ENCODE measurements at places on chromosomes 1 and 21.

- DNase-seq: no peak
- no peak overlapping the region for H3K4me3 ChIP-seq
- H3K27me3 ChIP-seq: no peaks in the 10 kb centered on the region
- no peaks in the 10 kb centered on the region for H3K36me3 ChIP-seq
- peaks cover 1% of the 10 kb centered on the region for H3K4me1 ChIP-seq
Observed at GRCh38 chr1:65168867-65169266, 20.9 kb downstream of the AK4 start.

- DNase-seq: no peak
- H3K27me3 ChIP-seq: no peaks in the 10 kb centered on the region
- H3K4me1 ChIP-seq: peaks cover 7% of the 10 kb centered on the region
- no peak overlapping the region for H3K27ac ChIP-seq
Observed at GRCh38 chr1:221430152-221430960, 311.5 kb downstream of the DUSP10 start.

GRCh38 chr1:202802034-202802433 lies 6.2 kb downstream of the KDM5B start:
- H3K36me3 ChIP-seq: peaks cover 19% of the 10 kb centered on the region
- no peaks in the 10 kb centered on the region for H3K27me3 ChIP-seq
- no peak for DNase-seq

DNA sequence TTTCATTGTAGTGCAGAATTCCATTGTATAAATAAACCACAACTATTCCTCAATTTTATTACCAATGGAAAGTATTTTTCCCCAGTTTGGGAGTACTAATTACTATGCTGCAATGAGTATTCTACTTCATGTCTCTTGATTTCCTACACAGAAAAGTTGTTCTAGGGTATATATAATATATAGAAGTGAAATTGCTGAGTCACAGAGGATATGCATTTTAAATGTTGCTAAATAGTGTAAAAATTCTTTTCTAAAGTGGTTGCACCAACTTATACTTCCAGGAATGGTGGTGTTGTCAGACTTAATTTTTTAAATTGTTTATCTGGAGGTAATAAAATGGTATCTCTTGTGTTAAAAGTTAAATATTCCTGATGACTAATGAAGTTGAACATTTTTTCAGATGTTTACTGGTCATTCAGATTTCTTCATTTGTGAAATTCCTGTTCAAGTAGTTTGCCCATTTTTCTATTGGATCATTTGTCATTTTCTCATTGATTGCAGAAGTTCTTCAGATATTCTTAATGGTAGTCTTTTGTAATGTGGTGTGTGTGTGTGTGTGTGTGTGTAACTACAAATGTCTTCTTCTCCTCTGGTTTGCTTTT lies 19.1 kb upstream of the MYOG start:
- DNase-seq: no peak
- H3K36me3 ChIP-seq: no peaks in the 10 kb centered on the region
- H3K27ac ChIP-seq: no peak overlapping the region

GRCh38 chr1:24303600-24303999 lies 15.6 kb upstream of the GRHL3 start:
- no peaks in the 10 kb centered on the region for H3K36me3 ChIP-seq
- no peaks in the 10 kb centered on the region for H3K4me1 ChIP-seq
- H3K27me3 ChIP-seq: peaks cover 53% of the 10 kb centered on the region
- H3K4me3 ChIP-seq: no peak overlapping the region
- H3K27ac ChIP-seq: no peak overlapping the region
- DNase-seq: no peak

DNA sequence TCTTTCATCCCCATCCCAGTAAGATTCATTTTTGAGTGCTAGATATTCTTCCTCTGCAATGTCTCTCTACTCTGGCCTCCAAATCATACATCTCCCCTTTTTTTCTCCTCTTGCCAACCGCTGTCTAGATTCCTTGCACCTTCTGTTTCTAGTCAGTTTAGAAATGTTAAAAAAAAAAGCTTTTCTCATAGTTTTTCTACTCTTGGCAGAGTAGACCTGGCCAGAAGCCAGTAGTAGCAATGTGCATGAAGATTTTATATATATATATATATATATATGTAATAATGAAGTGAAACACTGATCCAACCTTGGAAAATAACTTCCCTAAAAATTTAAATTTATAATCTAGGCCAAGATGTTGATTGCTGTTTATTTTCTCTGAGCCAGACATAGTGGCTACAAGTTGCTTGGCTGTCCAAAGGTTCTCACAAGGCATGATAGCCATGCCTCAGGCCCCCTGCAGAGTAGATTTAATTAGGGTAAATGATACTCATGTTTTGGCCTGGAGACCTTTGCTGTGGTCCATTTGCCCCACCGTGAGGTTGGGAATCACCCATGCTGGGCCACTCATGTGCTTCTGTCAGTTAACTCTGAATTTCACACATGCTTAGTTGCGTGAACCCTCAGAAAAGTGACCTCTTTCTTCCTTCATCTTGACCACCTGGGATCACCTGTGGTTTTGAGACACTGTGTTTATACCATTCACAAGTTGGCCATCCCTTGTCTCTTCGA lies 103.4 kb upstream of the KCNE2 start:
- no peaks in the 10 kb centered on the region for H3K4me1 ChIP-seq
- peaks cover 7% of the 10 kb centered on the region for H3K27me3 ChIP-seq
- peaks cover 11% of the 10 kb centered on the region for H3K36me3 ChIP-seq
- H3K27ac ChIP-seq: no peak overlapping the region
- no peak for DNase-seq
- H3K4me3 ChIP-seq: no peak overlapping the region

DNA sequence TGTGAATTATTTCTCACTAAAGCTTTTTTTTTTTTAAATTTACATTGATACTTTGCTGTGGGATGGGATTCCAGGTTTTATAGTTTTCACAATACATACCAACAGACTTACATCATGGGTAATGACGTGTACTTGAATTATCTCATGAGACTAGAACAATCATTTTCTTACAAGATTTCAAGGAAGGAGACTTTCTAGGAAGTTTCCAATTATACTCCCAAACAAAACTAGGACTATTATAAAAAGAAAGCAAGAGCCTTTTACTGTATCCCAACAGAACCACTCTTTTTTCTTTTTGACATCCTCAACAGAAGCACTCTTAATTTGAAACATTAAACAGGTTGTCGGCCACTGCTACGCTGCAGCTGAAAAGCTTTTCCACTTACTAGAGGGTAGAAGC lies 48.7 kb downstream of the TESK2 start:
- no peaks in the 10 kb centered on the region for H3K4me1 ChIP-seq
- DNase-seq: no peak
- H3K27ac ChIP-seq: no peak overlapping the region
- no peaks in the 10 kb centered on the region for H3K36me3 ChIP-seq
- H3K4me3 ChIP-seq: no peak overlapping the region

DNA sequence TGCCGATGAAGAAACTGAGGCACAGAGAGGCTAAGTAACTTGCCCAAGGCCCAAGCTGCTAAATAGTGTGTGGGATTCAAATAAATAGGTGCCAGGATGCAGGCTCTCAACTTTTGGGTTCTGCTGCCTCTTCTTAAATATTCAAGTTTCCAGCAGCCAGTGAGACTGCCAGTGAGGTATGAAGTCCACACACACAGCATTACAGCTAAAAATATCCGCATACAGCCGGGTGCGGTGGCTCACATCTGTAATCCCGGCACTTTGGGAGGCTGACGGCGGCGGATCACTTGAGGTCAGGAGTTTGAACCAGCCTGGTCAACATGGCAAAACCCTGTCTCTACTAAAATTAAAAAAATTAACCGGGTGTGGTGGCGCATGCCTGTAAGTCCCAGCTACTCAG lies 78.4 kb upstream of the DIRAS3 start:
- DNase-seq: no peak
- H3K4me3 ChIP-seq: no peak overlapping the region
- no peaks in the 10 kb centered on the region for H3K36me3 ChIP-seq
- H3K27ac ChIP-seq: no peak overlapping the region
- no peaks in the 10 kb centered on the region for H3K27me3 ChIP-seq

DNA sequence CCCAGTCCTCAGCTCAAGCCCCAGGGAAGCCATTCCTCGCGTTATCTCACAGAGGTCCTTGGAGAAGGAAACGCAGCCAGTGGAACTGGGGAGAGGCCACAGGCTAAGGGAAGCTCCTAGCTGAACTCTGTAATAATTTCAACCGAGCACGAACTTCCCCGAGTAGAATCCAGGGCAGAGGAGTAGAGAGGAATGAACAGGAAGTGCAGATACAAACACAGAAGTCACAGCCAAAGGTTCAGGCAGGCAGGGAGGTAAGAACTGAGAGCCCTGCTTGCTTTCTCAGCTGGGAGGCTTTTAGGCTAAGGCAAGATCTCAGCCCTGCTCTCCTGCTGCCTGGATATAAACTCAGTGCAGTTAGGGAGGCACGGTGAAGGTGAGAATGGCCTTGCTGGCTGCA lies 23.7 kb downstream of the WARS2 start:
- H3K27ac ChIP-seq: no peak overlapping the region
- H3K4me1 ChIP-seq: no peaks in the 10 kb centered on the region
- DNase-seq: no peak
- H3K27me3 ChIP-seq: no peaks in the 10 kb centered on the region
- H3K4me3 ChIP-seq: no peak overlapping the region
- H3K36me3 ChIP-seq: peaks cover 2% of the 10 kb centered on the region

DNA sequence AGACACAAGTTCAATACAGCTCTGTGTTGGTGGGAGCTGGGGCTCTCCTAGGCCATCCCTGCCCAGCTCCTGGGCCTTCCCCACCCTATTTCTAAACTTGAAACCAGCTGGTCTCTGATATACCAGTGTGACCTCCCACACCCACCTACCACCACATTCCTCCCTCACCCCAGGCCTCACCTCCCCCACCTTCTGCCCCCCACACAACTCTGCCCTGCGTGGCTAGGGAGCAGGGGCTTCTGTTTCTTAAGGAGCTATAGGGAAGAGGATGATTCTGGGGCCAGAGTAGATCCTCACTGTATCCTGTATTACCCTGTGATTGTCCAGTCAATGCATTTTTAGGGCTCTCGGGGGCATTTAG lies 16.5 kb downstream of the NES start:
- peaks cover 78% of the 10 kb centered on the region for H3K4me1 ChIP-seq
- H3K4me3 ChIP-seq: peak overlapping the region; percentile 83
- peaks cover 3% of the 10 kb centered on the region for H3K36me3 ChIP-seq
- peaks cover 28% of the 10 kb centered on the region for H3K27me3 ChIP-seq

DNA sequence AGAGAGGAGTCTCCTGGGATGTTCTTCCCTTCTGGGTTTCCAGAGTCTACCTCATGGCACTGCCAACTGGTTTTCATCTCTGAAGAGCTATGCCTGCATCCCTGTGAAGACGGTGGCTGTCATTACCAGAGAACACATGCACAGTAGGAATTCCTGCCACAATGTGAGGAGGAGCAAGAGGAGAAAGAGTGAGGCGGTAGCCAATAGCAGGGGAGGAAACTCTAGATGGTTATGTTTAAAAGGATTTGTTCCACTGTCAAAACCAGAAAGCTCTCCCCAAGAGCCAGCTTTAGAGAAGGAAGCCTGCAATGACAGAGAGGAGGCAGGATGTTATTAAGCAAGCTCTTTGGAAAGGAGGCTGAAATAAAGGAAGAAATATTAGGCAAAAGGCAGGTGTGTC lies 12.3 kb downstream of the LMX1A start:
- peaks cover 66% of the 10 kb centered on the region for H3K27me3 ChIP-seq
- no peaks in the 10 kb centered on the region for H3K36me3 ChIP-seq
- DNase-seq: no peak
- H3K4me3 ChIP-seq: no peak overlapping the region
- H3K27ac ChIP-seq: no peak overlapping the region
- no peaks in the 10 kb centered on the region for H3K4me1 ChIP-seq

GRCh38 chr1:226681652-226682493 lies 57.2 kb downstream of the ITPKB start:
- H3K27ac ChIP-seq: no peak overlapping the region
- peaks cover 34% of the 10 kb centered on the region for H3K36me3 ChIP-seq
- H3K4me1 ChIP-seq: peaks cover 76% of the 10 kb centered on the region
- DNase-seq: no peak
- H3K4me3 ChIP-seq: no peak overlapping the region

- DNase-seq: no peak
- H3K4me1 ChIP-seq: peaks cover 18% of the 10 kb centered on the region
- no peak overlapping the region for H3K27ac ChIP-seq
- peak overlapping the region; percentile 69 for H3K4me3 ChIP-seq
- no peaks in the 10 kb centered on the region for H3K36me3 ChIP-seq
- peaks cover 76% of the 10 kb centered on the region for H3K27me3 ChIP-seq
Observed at GRCh38 chr1:183024317-183025009, 1.2 kb downstream of the LAMC1 start.

GRCh38 chr21:42215942-42216725 lies 2.8 kb upstream of the ABCG1 start:
- no peak for DNase-seq
- peaks cover 8% of the 10 kb centered on the region for H3K36me3 ChIP-seq
- no peak overlapping the region for H3K27ac ChIP-seq
- H3K4me3 ChIP-seq: no peak overlapping the region
- H3K4me1 ChIP-seq: peaks cover 6% of the 10 kb centered on the region

Measured in activated CD4-positive, alpha-beta memory T cell treated with anti-CD3 and anti-CD28 coated beads, Interleukin-2, amount 10 ng/mL, durations not matched to agents 7 days and 5 days (primary cell).